Panc1 (cell line): ENCODE measurements at places on chromosomes 1 and 21. TPM values are rescaled to one million over a fixed set of nuclear protein-coding genes. Genes with fewer than 3 reads are reported as not detected.
A peak's percentile ranks its signal among the peaks of the same experiment; 100 is the strongest.

DNA sequence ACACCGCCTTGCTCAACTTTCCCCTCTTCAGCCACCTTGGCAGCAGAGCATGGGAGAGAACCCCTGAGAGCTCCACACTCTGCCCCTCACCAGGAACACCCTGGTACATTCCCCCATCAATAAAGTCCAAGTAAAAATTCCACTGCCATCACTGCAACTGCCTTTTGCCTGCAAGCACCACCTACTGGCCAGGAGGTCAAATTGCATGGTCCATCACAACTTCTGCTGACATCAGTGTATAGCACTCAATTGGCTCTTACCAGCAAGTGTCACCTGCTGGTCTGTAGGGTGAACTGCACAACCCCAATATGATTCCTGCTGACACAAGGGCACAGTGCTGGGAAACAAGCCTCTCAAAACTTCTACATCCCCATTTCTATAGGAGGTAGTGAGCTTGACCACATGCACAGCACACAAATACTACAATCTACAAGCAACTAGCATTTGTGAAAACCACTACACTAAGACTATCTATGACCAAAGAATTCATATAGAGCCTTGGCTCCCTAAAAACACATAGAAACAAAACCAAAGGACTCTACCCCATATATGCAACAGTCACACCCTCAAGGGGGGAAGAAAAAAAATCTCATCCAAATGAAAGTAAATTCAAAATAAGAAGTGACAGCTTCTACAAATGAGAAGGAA lies 69.2 kb downstream of the FASLG start:
- H3K4me3 ChIP-seq: no peak overlapping the region
- no peak overlapping the region for H3K27ac ChIP-seq
- no peaks in the 10 kb centered on the region for H3K4me1 ChIP-seq
- no peak for DNase-seq

- H3K4me3 ChIP-seq: no peak overlapping the region
- no peaks in the 10 kb centered on the region; the same call in 1 of the 2 replicates for H3K4me1 ChIP-seq
- no peaks in the 10 kb centered on the region for H3K27me3 ChIP-seq
- peak overlapping the region; percentile 42; the same call in 1 of the 2 replicates for H3K27ac ChIP-seq
- H3K36me3 ChIP-seq: no peaks in the 10 kb centered on the region
Observed at GRCh38 chr1:24309762-24310485, 9.2 kb upstream of the GRHL3 start.

GRCh38 chr1:147641291-147641690 lies 29.0 kb downstream of the ACP6 start:
- no peaks in the 10 kb centered on the region for H3K36me3 ChIP-seq
- no peak for DNase-seq
- no peaks in the 10 kb centered on the region for H3K4me1 ChIP-seq
- H3K27ac ChIP-seq: no peak overlapping the region
- H3K27me3 ChIP-seq: no peaks in the 10 kb centered on the region

RGS16 gene
- 0.23 TPM for total RNA-seq
